ENCODE measurements at places on chromosomes 5 and 9.

DNA sequence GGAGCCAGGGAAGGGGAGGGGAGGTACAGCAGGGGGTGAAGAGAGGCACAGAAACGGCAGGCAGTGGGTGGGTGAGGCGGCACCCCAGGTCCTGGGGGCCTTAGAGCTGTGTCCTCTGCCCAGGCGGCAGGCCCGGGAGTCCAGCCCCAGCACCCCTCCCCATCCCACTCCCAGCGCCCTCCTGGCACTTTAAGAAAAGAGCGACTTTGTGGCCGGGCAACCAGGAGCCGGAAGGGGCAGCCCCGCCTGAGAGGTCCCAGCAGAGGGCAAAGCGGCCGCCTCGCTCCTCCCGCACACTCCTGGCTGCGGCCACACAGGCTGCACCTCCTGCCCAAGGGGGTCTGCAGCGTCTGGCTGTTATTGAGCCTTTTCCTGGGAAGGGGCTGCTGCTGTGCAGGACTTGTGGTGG, 42.6 kb downstream of the NACC2 start:
- DNase-seq = no peak

GRCh38 chr9:38652486-38652885, 32.1 kb upstream of the ANKRD18A start:
- no peak for DNase-seq

GRCh38 chr5:179061025-179061424, 852 bp downstream of the ZNF354C start:
- DNase-seq = no peak

- no peak for DNase-seq
Observed at GRCh38 chr5:61186634-61187033, 24.4 kb upstream of the SMIM15 start.
